WTC11 (cell line): ENCODE measurements at places on chromosomes 5 and 9. TPM values are rescaled to one million over a fixed set of nuclear protein-coding genes. Genes with fewer than 3 reads are reported as not detected.
A peak's percentile ranks its signal among the peaks of the same experiment; 100 is the strongest.

- DNase-seq = no peak
- H3K27me3 ChIP-seq = no peaks in the 10 kb centered on the region; the same call in 1 of the 2 replicates
- no peaks in the 10 kb centered on the region for H3K36me3 ChIP-seq
- H3K4me1 ChIP-seq = peaks cover 54% of the 10 kb centered on the region
- H3K4me3 ChIP-seq = no peak overlapping the region
Observed at GRCh38 chr9:92968081-92968480, 20.8 kb downstream of the FGD3 start.

DNA sequence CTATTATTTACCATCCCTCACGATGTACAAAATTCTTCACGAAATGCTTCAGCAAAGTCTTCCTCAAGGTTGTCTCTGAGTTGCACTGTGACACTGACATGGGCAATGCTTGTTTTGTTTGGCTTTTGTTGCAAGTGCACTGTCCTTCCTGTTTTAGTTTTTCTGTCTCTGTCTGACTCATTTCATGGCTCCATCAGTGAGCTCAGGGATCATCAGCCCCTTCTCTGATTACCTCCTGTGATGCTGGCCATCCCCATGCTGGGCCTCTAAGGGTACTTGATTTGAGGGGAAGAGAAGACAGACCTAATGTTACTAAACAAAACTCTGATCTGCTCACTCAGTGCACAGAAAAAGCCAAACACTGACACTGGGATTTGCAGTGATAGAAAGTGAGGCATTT, 37.6 kb upstream of the STX17 start:
- H3K27ac ChIP-seq = no peak overlapping the region
- H3K4me3 ChIP-seq = no peak overlapping the region
- no peaks in the 10 kb centered on the region for H3K36me3 ChIP-seq
- H3K27me3 ChIP-seq = no peaks in the 10 kb centered on the region
- DNase-seq = no peak

DNA sequence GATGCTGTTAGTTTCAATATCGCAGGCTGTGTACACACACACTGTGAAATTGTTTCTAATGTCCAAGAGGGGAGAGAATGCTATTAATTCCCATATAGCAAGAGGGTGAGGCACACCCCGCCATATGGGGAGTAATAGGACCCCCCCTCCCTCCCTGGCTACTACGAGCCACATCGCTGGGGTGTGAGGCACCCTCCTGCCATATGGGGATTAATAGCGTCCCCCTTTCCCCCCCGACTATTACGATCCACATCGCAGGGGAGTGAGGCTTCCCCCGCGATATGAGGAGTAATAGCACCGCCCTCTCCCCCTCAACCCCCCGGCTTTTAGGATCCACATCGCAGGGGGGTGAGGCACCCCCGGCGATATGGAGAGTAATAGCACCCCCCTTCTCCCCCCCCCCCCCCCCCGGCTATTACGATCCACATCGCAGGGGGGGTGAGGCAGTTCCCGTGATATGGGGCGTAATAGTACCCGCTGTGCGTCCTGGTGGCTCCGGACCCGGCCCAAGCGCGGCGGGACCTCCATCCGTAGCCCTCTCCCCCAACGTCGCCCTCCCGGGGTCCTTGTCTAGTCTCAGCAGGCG, 494 bp upstream of the STK32A start:
- no peaks in the 10 kb centered on the region for H3K36me3 ChIP-seq
- DNase-seq = peak; percentile 13
- no peak overlapping the region for H3K27ac ChIP-seq
- peak overlapping the region; percentile 83 for H3K4me3 ChIP-seq

- 0 out of 2 replicates have a peak, but pooled peaks cover 3% of the 10 kb centered on the region for H3K36me3 ChIP-seq
- H3K27ac ChIP-seq = no peak overlapping the region
- peaks cover 43% of the 10 kb centered on the region for H3K27me3 ChIP-seq
- DNase-seq = no peak
- no peak overlapping the region for H3K4me3 ChIP-seq
- no peaks in the 10 kb centered on the region for H3K4me1 ChIP-seq
Observed at GRCh38 chr9:5562806-5563416, 52.6 kb downstream of the PDCD1LG2 start.

DNA sequence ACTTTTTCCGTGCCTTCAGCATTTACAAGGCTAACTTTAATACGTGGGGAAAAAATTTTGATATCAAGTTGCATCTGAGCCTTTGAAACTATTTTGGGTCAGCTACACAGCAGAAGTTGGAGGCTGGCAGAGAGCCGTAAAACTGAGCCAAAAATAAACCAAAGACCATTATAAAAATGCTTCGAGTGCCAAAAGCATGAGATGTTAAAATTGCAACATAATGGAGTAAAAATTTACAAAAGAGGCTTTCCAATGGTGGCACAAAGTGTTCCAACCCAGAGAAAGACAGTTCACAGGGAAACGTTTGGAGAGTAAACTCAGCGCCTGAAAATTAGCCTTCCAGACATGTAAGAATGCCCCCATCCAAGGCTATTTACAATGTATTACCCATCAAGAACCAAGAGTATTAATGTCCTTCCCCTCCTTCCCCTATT, 190.3 kb downstream of the TLE1 start:
- DNase-seq = no peak
- no peaks in the 10 kb centered on the region for H3K27me3 ChIP-seq
- no peaks in the 10 kb centered on the region for H3K36me3 ChIP-seq
- H3K4me3 ChIP-seq = no peak overlapping the region
- no peaks in the 10 kb centered on the region for H3K4me1 ChIP-seq
- no peak overlapping the region for H3K27ac ChIP-seq

TUT7 gene
- 18.8 to 24.5 TPM (median 19.8 TPM) in 3 replicates for total RNA-seq
